Right lobe of liver (tissue), 6 donors: ENCODE measurements at places on chromosomes 16 and 17.

- peaks cover 50% of the 10 kb centered on the region for H3K4me1 ChIP-seq
- H3K4me3 ChIP-seq, result no peak overlapping the region
- DNase-seq, result no peak
- peak overlapping the region; percentile 84 for H3K27ac ChIP-seq
Observed at GRCh38 chr17:29107084-29107483, 64.1 kb downstream of the PIPOX start.

GRCh38 chr17:77881545-77881944 lies 77.0 kb upstream of the TNRC6C start:
- H3K27ac ChIP-seq, result no peak overlapping the region
- no peaks in the 10 kb centered on the region for H3K4me1 ChIP-seq
- H3K4me3 ChIP-seq, result no peak overlapping the region
- peak; percentile 64 for DNase-seq
- no peaks in the 10 kb centered on the region for H3K36me3 ChIP-seq

DNA sequence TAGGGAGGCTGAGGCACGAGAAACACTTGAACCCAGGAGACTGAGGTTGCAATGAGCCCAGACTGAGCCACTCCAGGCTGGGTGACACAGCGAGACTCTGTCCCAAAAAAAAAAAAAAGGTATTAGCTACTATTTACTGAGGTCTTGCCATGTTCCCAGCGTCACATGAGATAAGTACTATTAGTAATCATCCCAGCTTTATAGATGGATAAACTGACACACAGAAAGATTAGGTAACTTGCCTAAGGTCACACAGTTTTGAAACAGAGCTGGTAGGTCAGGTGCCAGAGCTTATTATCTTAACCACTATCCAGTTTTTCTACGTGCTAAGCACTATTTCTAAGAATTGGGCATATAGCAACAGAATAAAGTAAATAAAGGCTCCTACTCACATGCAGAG lies 51.6 kb downstream of the TEX14 start:
- H3K36me3 ChIP-seq, result no peaks in the 10 kb centered on the region
- DNase-seq, result no peak
- no peak overlapping the region for H3K4me3 ChIP-seq
- no peak overlapping the region for H3K27ac ChIP-seq
- no peaks in the 10 kb centered on the region for H3K27me3 ChIP-seq

DNA sequence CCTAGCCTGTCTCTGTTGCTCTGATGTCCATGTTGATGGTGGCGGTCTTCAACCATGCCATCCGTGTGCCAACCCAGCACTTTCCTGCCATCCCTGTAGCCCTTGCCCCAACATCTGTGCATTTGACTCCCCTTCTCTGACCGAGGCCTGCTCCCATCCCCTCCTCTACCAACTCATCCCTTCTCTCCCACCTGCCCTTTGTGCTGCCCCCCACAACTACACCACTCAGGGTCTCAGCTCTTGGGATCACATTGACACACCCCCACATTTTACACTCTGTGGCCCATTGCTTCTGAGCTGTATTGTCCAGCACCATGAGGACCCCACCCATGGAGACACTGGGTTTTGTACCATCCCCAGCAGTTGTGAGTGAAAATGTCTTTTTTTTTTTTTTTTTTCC lies 11.6 kb downstream of the HS3ST3B1 start:
- peaks cover 33% of the 10 kb centered on the region for H3K4me1 ChIP-seq
- DNase-seq, result no peak
- H3K36me3 ChIP-seq, result no peaks in the 10 kb centered on the region
- H3K27ac ChIP-seq, result no peak overlapping the region
- H3K4me3 ChIP-seq, result no peak overlapping the region
- H3K27me3 ChIP-seq, result no peaks in the 10 kb centered on the region

DNA sequence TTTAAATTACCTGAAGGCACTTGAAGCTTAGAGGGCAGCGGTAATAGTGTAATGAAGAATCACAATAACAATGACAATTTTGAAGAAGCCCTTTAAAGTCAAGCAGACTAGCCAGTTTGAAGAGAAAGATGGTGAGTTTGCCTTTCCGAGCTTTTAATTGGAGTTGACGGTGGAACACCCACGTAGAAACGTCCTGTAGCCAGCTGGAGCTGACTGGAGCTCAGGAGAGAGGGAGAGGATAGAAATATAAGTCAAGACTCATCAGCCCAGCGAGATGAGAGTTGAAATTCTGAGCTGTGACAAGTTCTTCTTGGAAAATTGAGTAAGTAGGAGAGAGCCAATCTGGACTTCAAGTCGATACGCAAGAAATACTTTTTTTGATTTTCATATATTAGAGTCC lies 91.7 kb upstream of the CACNG3 start:
- no peak overlapping the region for H3K27ac ChIP-seq
- H3K27me3 ChIP-seq, result no peaks in the 10 kb centered on the region
- no peaks in the 10 kb centered on the region for H3K36me3 ChIP-seq
- H3K4me3 ChIP-seq, result no peak overlapping the region
- H3K4me1 ChIP-seq, result no peaks in the 10 kb centered on the region

GRCh38 chr17:60128171-60128859 lies 21.5 kb upstream of the CA4 start:
- H3K4me3 ChIP-seq, result no peak overlapping the region
- H3K36me3 ChIP-seq, result no peaks in the 10 kb centered on the region
- H3K4me1 ChIP-seq, result no peaks in the 10 kb centered on the region
- DNase-seq, result no peak
- no peaks in the 10 kb centered on the region for H3K27me3 ChIP-seq

- no peaks in the 10 kb centered on the region for H3K36me3 ChIP-seq
- H3K27me3 ChIP-seq, result no peaks in the 10 kb centered on the region
- DNase-seq, result no peak
- H3K27ac ChIP-seq, result no peak overlapping the region
- no peaks in the 10 kb centered on the region for H3K4me1 ChIP-seq
- no peak overlapping the region for H3K4me3 ChIP-seq
Observed at GRCh38 chr16:75559564-75560372, 3.7 kb upstream of the TMEM231 start.

- H3K27ac ChIP-seq, result no peak overlapping the region
- H3K27me3 ChIP-seq, result no peaks in the 10 kb centered on the region
- H3K4me3 ChIP-seq, result no peak overlapping the region
- no peaks in the 10 kb centered on the region for H3K36me3 ChIP-seq
- peaks cover 11% of the 10 kb centered on the region for H3K4me1 ChIP-seq
- DNase-seq, result no peak
Observed at GRCh38 chr17:75832164-75832651, 12.0 kb downstream of the UNC13D start.

- no peaks in the 10 kb centered on the region for H3K4me1 ChIP-seq
- H3K27me3 ChIP-seq, result no peaks in the 10 kb centered on the region
- no peak overlapping the region for H3K4me3 ChIP-seq
- no peak for DNase-seq
- H3K27ac ChIP-seq, result no peak overlapping the region
- H3K36me3 ChIP-seq, result no peaks in the 10 kb centered on the region
Observed at GRCh38 chr17:73126716-73127473, 34.4 kb upstream of the SLC39A11 start.

GRCh38 chr17:9677411-9677810 lies 32.1 kb downstream of the USP43 start:
- no peaks in the 10 kb centered on the region for H3K27me3 ChIP-seq
- H3K4me1 ChIP-seq, result no peaks in the 10 kb centered on the region
- H3K4me3 ChIP-seq, result no peak overlapping the region
- no peaks in the 10 kb centered on the region for H3K36me3 ChIP-seq

- H3K27ac ChIP-seq, result no peak overlapping the region
- H3K27me3 ChIP-seq, result no peaks in the 10 kb centered on the region
- H3K4me1 ChIP-seq, result no peaks in the 10 kb centered on the region
- no peaks in the 10 kb centered on the region for H3K36me3 ChIP-seq
- no peak overlapping the region for H3K4me3 ChIP-seq
Observed at GRCh38 chr17:80430446-80431245, 15.7 kb downstream of the ENDOV start.

GRCh38 chr16:62644030-62644812 lies 608.0 kb upstream of the CDH8 start:
- no peak overlapping the region for H3K27ac ChIP-seq
- H3K4me3 ChIP-seq, result no peak overlapping the region
- DNase-seq, result no peak
- H3K27me3 ChIP-seq, result no peaks in the 10 kb centered on the region

DNA sequence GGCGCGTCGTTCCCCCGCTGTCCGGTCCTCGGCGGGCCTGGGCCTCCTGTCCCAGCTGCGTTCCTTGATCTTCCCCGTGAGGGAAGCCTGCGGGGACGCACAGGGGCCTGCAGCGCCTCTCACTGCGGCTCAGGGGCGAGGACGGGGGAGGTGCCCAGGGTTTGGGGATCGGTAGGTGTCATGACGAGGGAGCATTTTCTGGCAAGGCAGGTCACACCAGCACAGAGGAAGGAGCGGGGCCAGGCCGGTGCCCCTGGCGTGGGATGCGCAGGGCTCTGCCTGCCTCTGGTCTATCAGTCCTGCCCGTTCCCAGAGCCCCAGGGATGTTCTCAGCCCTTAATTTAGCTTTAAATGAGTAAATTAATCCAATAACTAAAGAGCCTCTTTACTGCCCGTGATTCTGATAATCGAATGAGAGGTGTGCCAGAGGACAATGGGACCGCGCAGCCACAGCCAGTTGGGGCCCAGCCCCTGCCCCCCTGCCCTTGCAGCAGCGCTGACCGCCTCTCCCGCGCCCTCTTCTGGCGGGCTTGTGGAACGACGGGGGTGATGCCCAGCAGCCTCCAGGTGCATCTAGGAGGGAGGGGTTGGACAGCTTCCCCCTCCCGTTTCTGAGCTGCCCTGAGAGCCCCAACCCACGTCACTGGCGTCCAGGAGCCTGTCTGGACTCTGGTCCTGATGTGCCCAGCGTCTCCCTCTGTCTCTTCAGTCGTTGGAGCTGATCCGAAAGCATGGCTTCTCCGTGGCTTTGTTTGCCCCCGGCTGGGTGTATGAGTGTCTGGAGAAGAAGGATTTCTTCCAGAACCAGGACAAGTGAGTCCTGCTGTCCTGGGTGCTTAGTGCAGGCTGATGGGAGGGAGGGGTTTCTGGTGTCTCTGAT lies 7.9 kb downstream of the ENGASE start:
- peak; percentile 45 for DNase-seq
- no peak overlapping the region for H3K27ac ChIP-seq
- peaks cover 11% of the 10 kb centered on the region for H3K36me3 ChIP-seq
- H3K27me3 ChIP-seq, result no peaks in the 10 kb centered on the region

GRCh38 chr16:53775821-53776431 lies 72.0 kb downstream of the FTO start:
- no peaks in the 10 kb centered on the region for H3K36me3 ChIP-seq
- H3K4me1 ChIP-seq, result no peaks in the 10 kb centered on the region
- no peak overlapping the region for H3K4me3 ChIP-seq
- H3K27me3 ChIP-seq, result no peaks in the 10 kb centered on the region
- no peak overlapping the region for H3K27ac ChIP-seq
- DNase-seq, result peak; percentile 29

- H3K36me3 ChIP-seq, result no peaks in the 10 kb centered on the region
- H3K4me1 ChIP-seq, result no peaks in the 10 kb centered on the region
- no peaks in the 10 kb centered on the region for H3K27me3 ChIP-seq
- H3K27ac ChIP-seq, result no peak overlapping the region
- H3K4me3 ChIP-seq, result no peak overlapping the region
Observed at GRCh38 chr16:19749571-19750080, 31.6 kb downstream of the IQCK start.

- H3K4me1 ChIP-seq, result no peaks in the 10 kb centered on the region
- H3K36me3 ChIP-seq, result no peaks in the 10 kb centered on the region
- no peak for DNase-seq
Observed at GRCh38 chr16:35747658-35748455, 2288.4 kb downstream of the TP53TG3F start.

- H3K27ac ChIP-seq, result no peak overlapping the region
- no peaks in the 10 kb centered on the region for H3K4me1 ChIP-seq
- H3K27me3 ChIP-seq, result peaks cover 3% of the 10 kb centered on the region
Observed at GRCh38 chr16:77432264-77432663, 2.6 kb downstream of the ADAMTS18 start.

GRCh38 chr16:88798772-88799455 lies 4.7 kb upstream of the CDT1 start:
- H3K4me1 ChIP-seq, result no peaks in the 10 kb centered on the region
- H3K4me3 ChIP-seq, result no peak overlapping the region
- H3K27ac ChIP-seq, result no peak overlapping the region
- H3K27me3 ChIP-seq, result no peaks in the 10 kb centered on the region
- H3K36me3 ChIP-seq, result no peaks in the 10 kb centered on the region
- DNase-seq, result no peak

DNA sequence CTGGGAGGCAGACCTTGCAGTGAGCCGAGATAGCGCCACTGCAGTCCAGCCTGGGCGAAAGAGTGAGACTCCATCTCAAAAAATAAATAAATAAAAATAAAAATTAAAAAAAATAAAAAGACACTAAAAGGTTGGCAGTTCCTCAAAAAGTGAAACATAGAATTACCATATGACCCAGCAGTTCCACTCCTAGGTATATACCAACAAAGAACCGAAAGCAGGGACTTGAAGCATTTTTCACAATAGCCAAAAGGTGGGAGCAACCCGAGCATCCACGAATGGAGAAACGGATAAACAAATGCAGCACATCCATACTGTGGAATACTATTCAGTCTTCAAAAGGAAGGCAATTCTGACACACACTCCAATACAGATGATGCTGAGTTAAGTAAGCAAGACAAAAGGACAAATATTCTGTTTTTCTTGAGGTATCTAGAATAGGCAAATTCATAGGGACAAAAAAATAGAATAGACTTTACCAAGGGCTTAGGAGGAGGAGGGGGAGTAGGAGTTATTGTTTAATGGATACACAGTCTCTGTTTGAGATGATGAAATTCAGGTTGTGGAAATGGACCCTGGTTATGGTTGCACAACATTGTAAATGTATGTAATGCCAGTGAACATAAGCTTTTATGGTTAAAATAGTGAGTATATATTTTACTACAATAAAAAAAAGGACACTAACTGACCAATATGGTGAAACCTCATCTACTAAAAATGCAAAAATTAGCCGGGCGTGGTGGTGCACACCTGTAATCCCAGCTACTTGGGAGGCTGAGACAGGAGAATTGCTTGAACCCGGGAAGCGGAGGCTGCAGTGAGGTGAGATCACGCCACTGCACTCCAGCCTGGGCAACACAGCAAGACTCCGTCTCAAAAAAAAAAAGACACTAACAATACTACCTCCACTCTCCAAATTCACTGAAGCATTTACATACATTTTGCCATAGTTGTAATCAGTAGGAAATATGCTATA lies 27.0 kb upstream of the SLC35B1 start:
- no peaks in the 10 kb centered on the region for H3K27me3 ChIP-seq
- H3K36me3 ChIP-seq, result no peaks in the 10 kb centered on the region
- H3K4me1 ChIP-seq, result no peaks in the 10 kb centered on the region
- H3K4me3 ChIP-seq, result no peak overlapping the region

DNA sequence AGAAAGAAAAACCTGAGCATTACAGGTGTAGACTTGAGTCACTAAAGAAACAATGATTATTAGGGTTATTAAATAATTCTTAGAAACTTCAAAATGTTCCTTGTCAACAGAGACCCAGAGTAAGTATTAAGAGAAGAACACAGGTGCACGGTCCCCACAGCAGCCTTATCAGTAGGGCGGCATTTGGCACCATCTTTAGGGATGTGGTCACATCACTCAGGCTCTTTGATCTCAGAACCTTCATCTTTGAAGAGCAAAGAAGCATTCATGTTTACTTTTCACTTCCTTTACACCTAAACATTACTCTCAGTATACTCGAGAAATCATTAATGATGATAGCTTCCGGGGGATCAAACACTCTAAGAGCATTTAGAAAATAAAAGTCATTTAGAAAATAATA lies 928.7 kb downstream of the KCNJ2 start:
- H3K36me3 ChIP-seq, result no peaks in the 10 kb centered on the region
- H3K4me3 ChIP-seq, result no peak overlapping the region
- H3K27me3 ChIP-seq, result no peaks in the 10 kb centered on the region
- no peak overlapping the region for H3K27ac ChIP-seq
- peaks cover 17% of the 10 kb centered on the region for H3K4me1 ChIP-seq

GRCh38 chr16:59566446-59566845 lies 832.3 kb upstream of the GOT2 start:
- H3K27ac ChIP-seq, result no peak overlapping the region
- H3K36me3 ChIP-seq, result no peaks in the 10 kb centered on the region
- H3K4me3 ChIP-seq, result no peak overlapping the region
- DNase-seq, result no peak
